ENCODE measurements at places on chromosomes 12 and 14. TPM values are rescaled to one million over a fixed set of nuclear protein-coding genes. Genes with fewer than 3 reads are reported as not detected.

The ASPG gene
- 1.1 TPM for total RNA-seq

DNA sequence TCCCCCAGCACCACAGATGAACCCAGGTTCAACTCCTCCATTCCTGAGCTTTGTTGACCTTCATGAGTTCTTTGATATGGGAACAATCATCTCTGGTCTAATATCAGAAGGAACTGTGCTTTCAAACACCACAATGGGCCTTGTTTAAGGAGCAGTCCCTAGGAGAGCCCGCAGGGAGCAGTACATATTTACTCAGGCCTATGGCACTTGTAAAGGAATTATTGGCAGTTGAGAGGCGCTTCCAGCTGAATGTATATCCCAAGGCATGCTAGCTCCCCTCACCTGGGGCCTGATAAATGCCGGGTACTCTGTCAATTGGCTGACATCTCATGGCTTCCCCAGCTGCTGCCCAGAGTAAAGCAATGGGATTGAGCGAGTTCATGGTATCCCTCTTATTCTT is 76.2 kb downstream of the ZFP36L1 start:
- no peak for ATAC-seq

GRCh38 chr14:99276482-99276881 is 4.5 kb upstream of the BCL11B start:
- no peak for ATAC-seq

GRCh38 chr12:131699434-131699833 is 11.5 kb upstream of the SFSWAP start:
- no peak for ATAC-seq

- ATAC-seq = no peak
These were observed at the start of gene TMPRSS12 for GRCh38 chr12:50842637-50843493. Gene TMPRSS12 (plus strand): TSS chr12:50842926. CDS start chr12:50842965, 39 bp downstream.

- ATAC-seq = no peak
These were observed 941 bp downstream of the ZDHHC17 start for GRCh38 chr12:76764856-76765255.

DNA sequence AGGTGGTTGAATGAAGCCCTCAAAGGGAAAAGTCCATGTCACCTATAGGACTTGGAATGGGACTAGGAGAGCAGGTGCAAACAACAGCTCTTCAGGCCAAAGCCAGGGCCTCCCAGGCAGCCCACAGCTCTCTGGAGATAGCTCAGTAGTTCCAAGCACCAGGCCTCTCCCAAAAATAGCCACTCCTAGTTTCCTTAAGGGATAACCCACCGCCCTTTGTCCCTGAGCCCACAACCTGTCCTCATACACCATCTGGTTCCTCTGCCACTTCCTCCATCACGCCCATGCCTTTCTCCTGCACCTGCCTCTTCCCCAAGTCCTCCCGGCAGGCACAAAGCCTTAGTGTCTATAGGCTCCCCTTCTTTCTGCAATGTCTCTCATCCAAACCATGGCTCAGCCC is 2.1 kb downstream of the RAB15 start:
- ATAC-seq = no peak

The TCP11L2 gene
- total RNA-seq = 45.8 TPM

DNA sequence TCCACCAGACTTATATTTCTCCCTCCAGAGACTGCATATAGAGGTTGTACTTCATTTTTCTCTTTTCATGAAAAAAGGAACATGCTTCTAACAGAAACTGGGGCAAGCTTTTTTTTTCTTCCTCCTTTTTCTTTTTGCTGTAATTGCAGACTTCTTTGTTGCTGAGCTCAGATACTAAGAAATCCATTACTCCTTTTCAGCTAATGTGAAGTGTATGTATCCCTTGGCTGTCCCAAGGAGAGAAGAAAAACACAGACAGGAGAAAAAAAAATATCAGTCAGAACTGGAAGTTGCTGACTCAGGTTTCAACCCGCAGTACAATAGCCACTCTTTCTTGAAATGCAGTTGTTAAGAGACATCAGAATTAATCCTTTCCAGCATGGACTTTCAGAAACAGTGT is 1248.4 kb downstream of the LRFN5 start:
- peak; percentile 22 for ATAC-seq

GRCh38 chr14:50675597-50675996 is 7.5 kb upstream of the SAV1 start:
- ATAC-seq = no peak

DNA sequence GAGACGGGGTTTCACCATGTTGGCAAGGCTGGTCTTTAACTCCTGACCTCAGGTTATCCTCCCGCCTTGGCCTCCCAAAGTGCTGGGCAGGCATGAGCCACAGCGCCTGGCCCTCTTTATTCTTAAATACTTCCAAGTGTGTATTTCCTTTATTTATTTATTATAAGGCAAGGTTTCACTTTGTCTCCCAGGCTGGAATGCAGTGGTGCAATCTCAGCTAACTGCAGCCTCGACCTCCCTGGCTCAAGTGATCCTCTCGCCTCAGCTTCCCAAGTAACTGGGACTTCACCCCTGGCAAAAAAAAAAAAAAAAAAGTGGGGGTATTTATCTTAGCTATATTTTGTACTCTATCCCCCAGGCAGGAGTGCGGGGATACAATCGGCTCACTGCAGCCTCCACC is 6.8 kb downstream of the FAM216A start:
- ATAC-seq = no peak

GRCh38 chr12:117312770-117313169 is 48.7 kb downstream of the NOS1 start:
- no peak for ATAC-seq

- no peak for ATAC-seq
These were observed 39.7 kb upstream of the SMUG1 start for GRCh38 chr12:54228471-54228870.

The OLR1 gene
- 6.5 TPM for total RNA-seq

The GLT1D1 gene
- total RNA-seq = 0.47 TPM

DNA sequence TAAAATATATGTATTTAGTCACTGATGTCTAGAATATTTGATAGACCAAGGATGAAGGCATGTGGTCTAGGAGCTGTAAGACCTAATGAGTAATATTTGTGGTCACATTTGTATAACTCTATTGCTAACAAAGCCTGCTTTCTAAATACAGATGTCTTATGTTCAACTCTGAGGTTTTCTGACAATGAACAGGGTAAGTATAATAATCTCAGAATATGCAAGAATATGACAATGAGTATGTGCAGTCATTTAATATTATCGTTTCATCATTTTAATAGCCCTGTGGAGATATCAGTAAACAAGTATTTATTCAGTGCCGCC is 389.6 kb downstream of the LRIG3 start:
- no peak for ATAC-seq

The FOXN4 gene
- total RNA-seq = not detected

The TBX3 gene
- total RNA-seq = 17.4 TPM

The NGB gene
- 0.27 TPM for total RNA-seq

GRCh38 chr12:27822076-27822712 is 42.2 kb upstream of the MANSC4 start:
- no peak for ATAC-seq

The WIF1 gene
- total RNA-seq = 1.6 TPM

GRCh38 chr14:32724867-32725471 is 213.7 kb upstream of the NPAS3 start:
- no peak for ATAC-seq

DNA sequence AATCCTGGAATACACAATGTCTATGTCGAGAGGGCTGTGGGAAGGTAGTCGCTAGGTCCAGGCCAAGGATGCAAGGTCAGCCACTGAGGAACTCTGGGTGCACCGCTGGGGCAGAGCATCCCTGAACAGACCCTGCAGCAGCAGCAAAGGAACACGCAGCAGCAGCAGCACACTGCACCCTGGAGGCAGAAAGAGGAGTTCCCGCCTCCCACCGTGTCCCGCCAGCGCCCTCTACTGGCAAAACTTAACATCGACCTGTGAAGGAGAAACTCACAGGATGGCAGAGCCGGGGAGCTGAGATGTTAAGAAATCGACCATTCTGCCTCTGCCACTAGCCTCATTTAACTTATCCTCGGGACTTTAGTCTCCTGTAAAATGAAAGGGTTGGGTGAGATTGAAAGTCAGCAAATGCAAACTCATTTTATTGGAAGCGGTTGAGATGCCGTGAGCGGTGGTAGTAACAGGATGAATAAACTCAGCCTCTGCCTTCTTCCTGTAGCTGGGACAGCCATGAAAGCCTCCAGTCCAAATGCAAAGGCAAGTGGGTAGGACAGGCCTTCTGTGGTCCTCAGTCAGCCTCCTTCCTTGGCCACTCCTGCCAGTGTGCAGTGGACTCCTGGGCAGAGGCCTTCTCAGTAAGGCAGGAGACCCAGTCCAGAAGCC is 45.6 kb downstream of the STAB2 start:
- ATAC-seq = no peak

The PMEL gene
- 4.7 TPM for total RNA-seq

DNA sequence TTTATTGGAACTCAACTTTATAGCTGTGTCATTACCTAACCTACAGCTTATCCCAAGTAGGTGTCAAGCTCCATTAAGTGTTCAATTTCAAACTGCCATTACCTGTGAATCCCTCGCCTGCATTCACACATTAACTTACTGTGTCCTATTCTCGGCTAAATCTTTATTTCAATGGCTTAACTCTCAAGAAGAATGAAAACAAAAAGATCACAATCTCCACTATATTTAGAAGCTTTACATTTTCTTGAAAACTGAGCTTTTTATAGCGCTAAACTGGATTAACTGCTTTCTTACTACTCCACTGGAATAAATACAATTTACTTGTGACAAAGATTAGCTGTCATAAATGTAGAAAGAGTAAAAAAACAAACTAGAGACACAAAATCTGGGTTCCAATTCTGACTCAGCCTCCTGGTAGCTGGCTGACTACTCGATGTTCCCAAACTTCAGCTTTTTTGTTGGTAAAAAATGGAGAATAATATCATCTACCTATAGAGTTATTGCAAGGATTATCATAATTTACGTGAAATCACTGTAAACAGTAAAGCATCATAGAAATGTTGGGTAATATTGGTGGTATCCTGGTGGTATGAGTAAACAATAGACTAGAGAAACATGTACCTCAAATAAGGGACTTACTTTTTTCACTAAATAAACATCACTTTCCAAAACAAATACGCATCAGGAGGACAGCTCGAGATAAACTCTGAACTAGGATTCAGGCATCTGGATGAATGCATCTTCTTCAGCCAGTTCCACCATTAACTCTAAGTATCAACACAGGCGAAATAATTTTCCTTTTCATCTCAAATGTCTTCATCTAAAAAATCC is 1.7 kb downstream of the RALGAPA1 start:
- ATAC-seq = no peak

GRCh38 chr14:36751920-36752319 is 90.3 kb downstream of the PAX9 start:
- no peak for ATAC-seq

DNA sequence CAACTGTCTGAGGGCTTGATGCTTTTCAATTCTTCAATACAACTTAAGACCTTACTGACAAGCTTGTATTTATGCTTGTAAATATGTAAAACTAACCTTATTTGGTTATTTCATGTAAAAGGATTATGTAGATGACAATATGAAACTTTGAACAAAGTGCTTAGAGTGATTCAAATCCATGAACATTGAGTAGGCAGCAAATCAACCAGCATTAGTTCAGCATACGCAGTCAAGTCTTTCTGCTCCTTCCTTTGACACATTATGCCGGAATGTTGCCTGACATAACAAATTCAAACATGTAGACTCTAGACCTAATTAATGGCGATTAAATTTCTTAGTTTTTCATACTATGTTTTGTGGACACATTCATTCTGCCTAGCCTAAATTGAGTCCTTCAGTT is 105.2 kb downstream of the FGD4 start:
- ATAC-seq = no peak

The RIC8B gene
- total RNA-seq = 13.5 TPM

DNA sequence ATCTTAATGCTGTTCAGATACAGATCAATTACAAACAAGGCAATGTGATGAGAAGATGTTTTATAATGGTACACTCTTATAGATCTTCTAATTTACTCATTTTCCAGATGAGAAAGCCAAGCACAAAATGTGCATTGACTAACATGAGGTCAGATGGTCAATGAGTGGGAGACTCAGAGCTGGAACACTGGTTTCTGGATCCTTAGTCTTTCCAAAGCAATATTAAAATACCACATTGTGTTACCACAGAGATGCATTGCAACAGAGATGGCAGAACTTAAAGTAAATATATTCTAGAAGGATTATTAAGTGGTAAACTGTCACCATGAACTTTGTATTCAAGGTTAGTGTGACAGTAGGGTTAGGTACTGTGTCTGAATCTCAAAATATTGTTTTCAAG is 113.6 kb downstream of the SLC15A5 start:
- no peak for ATAC-seq

The MSRB3 gene
- 336 TPM for total RNA-seq

DNA sequence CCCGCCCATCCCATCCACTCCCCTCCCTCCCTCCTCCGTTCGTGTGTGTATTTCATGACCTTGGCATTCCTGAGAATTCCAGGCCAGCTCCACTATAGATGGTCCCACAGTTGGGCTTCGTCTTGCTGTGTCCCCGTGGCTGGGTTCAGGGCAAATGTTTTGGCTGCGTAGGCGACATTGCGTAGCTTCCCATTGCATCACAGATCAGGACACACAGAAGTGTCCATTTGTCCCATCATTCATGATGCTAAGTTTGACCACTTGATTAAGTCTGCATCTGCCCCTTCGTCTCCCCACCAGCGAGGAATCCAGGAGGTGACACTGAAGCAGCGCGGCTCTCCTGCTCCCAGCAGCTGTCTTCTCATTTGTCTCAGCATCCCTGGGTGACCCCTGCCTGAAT is 38.6 kb upstream of the MMP17 start:
- ATAC-seq = no peak

GRCh38 chr14:59540852-59541251 is 35.8 kb downstream of the CCDC175 start:
- no peak for ATAC-seq

DNA sequence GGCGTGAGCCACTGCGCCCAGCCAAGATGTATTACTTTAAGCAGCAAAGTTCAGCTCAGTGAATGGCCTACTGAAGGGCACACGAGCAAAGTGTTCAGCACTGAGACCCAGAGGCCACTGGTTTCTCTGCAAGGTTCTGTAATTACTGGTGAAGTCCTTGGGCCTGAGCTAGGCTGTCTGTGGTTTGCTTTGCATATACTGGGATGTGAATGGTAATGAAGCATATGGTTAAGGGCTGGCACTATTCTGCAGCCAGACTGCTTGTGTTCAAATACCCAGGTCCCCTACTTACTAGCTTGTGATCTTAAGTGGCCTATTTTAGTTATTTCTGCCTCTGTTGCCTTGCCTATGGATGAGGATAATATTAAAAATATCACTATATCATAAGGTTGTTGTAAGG is 72.0 kb downstream of the LLPH start:
- no peak for ATAC-seq

- ATAC-seq = no peak
These were observed 28.8 kb downstream of the HNRNPC start for GRCh38 chr14:21240417-21240816.

The SERPINA10 gene
- total RNA-seq = not detected

DNA sequence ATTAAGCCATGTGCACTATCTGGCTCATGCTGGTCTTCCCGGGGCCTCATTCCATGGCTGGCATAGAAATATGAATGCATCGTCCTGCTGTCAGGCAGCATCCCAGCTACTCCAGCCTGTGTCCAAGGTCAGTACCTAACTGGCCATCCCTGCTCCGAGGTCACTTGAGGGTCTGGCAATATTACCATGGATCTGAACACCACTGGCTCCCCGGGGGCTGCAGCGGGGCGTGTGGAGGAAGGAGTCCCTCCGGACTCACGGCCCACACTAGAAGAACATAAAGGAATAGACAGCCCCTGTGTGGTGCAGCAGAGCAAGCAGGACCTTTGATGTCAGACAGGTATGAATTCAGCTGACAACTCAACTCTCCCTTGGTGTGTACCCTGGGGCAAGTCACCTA is 19.2 kb downstream of the ESRRB start:
- ATAC-seq = no peak
